PC-9 (cell line): ENCODE measurements at places on chromosomes 2 and 18. TPM values are rescaled to one million over a fixed set of nuclear protein-coding genes. Genes with fewer than 3 reads are reported as not detected.

GRCh38 chr18:70195852-70196434 lies 9.5 kb downstream of the RTTN start:
- DNase-seq: peak; percentile 9

GRCh38 chr18:13103366-13103765 lies 112.2 kb downstream of the CEP192 start:
- no peak for DNase-seq

GRCh38 chr2:60819155-60819862 lies 62.1 kb upstream of the REL start:
- DNase-seq: no peak

DNA sequence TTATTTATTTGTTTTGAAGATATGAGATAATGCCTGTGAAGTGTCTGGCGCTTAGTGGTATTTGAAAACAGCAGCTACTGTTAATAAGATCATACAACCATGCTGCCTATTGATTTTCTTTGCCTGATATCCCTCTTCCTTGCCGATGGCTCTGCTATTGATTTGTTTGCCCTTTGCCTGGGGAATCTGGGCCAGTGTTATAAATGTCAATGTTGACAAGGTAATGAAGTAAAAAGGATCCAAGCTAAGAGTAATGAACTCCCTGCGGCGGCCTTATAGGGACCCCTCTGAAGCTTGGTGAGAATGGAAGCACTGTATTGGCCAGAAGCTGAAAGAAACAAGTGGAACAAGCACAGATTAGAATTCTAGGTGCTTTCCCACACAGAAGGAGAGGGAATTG lies 854.6 kb downstream of the CNTNAP5 start:
- no peak for DNase-seq

CNTNAP5 gene
- not detected in 2 replicates for total RNA-seq

GRCh38 chr18:65924904-65925303 lies 174.1 kb downstream of the CDH7 start:
- no peak for DNase-seq

DNA sequence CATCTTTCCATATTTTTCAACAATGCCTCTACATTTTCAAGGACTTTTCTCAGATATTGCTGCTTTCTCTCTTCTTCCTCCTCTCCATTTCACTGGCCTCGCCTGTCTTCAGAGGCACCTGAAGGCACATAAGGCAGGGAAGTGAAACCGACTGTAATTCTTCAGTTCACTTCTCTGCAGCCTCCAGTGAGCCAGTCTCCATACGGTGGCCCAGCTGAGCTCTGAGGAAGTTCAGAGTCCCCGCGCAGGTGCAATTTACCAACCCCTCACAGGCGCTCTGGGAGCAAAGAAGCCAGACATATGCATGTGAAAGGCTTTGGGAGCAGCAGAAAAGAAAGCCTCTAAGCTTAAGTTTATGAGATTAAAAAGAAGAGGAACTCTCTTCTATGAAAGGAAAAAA lies 12.4 kb downstream of the KLHL14 start:
- no peak for DNase-seq

CABYR gene
- total RNA-seq: 19.5 and 32.4 TPM in 2 replicates

SP140 gene
- 0.58 and 0.83 TPM in 2 replicates for total RNA-seq

- DNase-seq: no peak
Measured at GRCh38 chr18:79385326-79385707, 10.4 kb upstream of the NFATC1 start.

DNA sequence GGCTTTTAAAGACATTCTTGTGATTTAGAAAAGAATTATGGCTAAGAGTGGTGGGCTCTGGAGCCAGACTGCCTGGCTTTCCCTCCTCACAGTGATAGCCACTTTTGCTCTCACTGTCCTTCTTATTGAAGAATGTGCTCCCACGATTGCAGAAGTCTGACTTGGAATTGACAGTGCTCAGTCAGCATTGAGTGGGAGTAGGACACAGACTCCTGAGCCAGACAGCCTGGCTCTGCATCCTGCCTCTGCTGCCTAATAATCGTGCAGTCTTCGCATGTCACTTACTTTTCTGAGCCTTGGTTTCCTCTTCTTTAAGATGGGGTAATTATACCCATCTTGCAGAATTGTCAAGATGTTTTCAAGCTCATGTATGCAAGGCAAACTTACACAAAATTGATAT lies 23.3 kb downstream of the SPATS2L start:
- no peak for DNase-seq

CDK15 gene
- total RNA-seq: not detected in 2 replicates

GRCh38 chr18:35500113-35500512 lies 2.4 kb upstream of the INO80C start:
- DNase-seq: no peak

GRCh38 chr18:61471541-61471940 lies 138.3 kb downstream of the CDH20 start:
- no peak for DNase-seq

IL1RL2 gene
- 1.2 and 1.9 TPM in 2 replicates for total RNA-seq
